Muscle of back (tissue), 13 donors: ENCODE measurements at places on chromosomes 16 and 17.

DNA sequence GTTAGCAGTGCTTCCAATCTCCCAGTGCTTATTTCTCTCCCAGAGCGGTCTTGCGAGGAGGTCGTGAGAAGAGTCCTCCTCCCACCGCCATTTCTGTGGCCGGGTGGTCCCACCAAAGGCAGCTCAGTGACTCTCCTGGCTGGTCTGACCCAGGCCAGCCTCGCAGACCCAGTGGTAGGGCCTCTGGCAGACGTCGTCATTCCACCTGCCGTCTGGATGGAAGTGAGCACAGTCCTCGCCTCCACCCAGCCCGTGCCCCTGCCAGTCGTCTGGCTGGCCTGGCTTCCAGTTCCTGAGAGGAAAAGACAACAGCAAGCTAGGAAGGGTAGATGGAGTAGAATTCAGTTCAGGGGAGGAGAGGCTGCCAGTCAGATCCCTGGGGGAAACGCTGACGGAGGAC is 5.1 kb downstream of the CLEC10A start:
- no peak for DNase-seq

- no peak for DNase-seq
Measured at GRCh38 chr17:49971848-49972485, 3.0 kb downstream of the DLX4 start.

DNA sequence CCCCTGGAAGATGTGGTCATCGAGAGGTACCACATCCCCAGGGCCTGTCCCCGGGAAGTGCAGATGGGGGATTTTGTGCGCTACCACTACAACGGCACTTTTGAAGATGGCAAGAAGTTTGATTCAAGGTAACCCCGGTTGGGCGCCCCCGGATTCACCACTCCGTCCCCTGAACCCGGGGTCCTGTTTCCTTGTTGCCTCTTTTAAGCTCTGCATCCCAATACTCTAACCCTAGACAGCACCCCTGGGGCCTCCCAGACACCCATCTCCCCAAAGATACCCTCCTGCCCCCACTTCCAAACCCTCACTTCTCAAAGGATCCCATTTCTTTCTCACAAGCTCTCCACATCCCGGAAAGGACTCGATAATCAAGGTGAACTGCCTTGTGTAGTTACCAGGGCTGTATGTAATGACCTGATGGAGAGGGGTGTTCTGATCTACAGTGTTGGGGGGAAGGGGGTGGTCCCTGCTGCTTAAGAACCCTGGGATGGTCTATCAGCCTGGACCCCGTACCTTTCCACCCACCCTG is 412 bp downstream of the FKBP10 start:
- no peak for DNase-seq

GRCh38 chr17:9969301-9969935 is 64.3 kb upstream of the RCVRN start:
- DNase-seq, result no peak

- peak; percentile 32 for DNase-seq
Measured at GRCh38 chr16:54939510-54940278, 9.0 kb downstream of the IRX5 start.

DNA sequence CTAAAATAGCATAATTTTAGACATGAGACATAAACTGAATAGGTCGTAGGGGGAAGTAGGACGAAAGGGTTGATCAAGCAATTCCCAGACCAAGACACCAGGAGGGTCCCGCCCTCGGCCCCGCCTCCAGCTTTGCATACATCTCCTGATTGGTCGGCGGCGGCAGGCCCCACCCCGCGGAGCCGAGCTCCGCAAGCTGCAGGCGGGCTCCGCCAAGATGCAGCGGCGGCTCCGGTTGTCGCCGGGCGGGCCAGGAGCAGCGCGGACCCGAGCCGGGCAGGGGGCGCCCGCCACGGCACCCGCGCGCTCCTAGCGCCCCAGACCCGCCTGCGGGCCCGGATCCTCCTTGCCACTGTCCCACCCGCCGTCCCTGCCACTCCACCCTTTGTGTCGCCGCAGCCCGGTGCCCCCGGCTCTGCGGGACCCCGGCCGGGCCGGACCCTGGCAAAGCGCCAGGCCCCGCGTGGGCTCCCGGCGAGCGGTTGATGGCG is at the start of gene CDR2L:
TSS of gene CDR2L (plus strand) at position 215 of the 491 bp plus-strand sequence. CDS start 412 bp downstream, outside the sequence.
- peak; percentile 94 for DNase-seq

- no peak for DNase-seq
Measured at GRCh38 chr17:58281511-58282011, 826 bp upstream of the MPO start.

DNA sequence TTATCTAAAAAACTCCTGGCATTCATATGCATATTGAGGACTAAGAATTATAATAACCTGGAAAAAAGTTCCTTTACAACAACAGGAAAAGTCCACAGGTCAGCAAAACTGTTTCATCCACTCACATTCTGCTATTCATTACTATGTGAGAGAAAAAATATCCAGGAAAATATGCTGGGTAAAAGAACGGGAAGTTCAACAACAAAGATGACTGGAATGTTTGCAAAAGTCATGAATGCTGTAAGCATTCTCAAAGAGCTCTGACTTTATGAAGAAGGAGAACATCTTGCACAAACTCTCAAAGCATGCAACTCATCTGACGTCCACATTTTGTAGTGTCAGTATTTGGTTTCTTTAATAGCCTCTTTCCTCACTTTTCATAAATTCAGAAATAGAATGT is 56.9 kb upstream of the ALDH3A1 start:
- no peak for DNase-seq

- DNase-seq, result peak; percentile 89
Measured at GRCh38 chr17:18033442-18034099, 5.4 kb downstream of the ATPAF2 start.

DNA sequence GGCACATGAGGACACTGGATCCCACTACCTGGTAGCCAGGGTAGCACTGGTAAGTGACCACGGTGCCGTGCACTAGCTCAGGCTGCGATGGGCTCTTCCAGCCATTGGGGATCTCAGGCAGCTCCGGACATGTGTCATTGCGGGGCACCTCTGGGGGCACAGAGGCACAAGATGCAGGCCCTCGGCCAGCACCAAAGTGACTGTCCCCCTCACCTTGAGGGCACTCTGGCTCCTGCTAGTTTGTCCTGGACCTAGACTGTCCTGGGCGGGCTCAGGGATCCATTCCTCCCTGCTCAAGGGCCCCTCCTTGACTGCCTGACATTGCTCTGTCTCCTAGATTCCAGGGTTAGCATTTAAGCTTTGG is 6.7 kb upstream of the PHF12 start:
- no peak for DNase-seq

GRCh38 chr17:9981344-9981915 is 76.4 kb upstream of the RCVRN start:
- no peak for DNase-seq

DNA sequence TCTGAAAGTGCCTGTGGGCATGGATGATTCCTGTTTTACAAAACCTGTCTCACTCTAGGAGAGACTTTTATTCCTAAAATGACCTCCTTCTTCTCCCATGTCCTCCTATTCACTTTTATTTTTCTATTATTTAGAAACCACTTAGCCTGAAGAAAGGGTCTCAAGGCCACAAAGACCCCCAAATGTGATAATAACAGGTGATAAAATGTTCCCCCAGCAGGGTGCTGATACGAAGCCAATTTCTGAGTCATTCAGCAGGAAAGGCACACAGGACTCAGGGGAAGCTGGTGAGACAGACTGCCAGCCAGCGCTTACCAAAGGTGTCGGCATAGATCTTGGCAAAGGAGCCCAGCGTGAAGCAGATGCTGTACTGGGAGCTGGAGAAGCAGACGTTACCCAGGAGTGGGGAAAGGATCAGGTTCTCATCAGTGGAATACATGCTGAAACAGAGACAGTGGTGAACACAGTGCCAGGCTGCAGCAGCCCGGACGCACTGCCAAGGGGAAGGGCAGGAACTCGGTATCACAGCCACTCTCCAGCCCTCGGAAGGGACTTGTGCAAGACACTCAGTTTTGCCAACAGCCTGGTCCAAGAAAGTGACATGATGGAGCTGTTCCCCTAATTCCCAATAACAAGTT is 24.6 kb downstream of the HIGD1B start:
- no peak for DNase-seq

DNA sequence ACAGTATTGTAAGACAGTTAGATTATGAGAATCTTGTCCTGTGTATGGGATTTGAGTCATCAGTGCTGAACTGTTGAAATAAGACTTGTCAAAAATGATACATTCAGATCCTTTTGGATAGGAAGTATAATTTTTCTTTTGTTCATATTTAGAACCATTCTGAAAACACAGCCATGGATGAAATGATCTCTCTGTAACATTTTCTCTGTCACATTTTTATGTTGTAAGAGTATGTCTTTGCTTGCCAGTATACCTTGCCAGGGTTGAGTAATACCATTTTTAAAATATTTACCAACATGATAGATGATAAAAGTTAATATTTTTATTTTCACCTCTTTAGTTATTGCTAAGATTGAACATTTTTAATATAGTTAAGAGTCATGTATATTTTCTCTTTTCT is 45.0 kb downstream of the NSRP1 start:
- DNase-seq, result no peak

DNA sequence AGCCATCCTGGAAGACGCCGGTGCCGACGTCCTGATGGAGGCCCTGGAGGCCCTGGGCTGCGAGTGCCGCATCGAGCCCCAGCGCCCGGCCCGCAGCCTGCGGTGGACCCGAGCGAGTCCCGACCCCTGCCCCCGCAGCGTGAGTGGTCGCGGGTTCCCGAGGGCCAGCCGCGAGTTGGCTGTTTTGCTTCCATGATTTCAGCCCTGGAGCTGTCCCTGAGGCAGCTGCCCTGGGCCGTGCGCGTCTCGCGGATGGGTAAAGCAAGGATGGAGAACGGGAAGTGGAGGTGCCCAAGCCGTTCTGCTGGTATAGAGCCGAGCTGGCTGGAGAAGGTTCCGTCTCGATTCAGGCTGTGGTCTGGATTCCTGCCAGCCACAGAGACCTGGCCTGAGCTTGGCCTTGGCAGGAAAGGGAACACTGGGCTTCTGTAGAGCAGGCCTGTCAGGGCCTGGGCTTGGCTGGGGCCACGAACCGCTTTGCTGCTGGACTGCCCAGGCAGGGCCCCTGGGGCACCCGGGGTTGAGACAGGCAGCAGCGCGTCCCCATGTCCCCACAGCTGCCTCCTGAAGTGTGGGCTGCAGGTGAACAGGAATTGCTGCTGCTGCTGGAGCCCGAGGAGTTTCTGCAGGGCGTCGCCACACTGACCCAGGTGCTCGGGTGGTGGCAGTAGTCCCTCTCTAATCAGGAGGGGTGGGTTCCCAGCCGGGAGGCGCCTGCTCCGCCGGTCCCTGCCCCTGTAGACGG is 941 bp upstream of the MRPS34 start:
- no peak for DNase-seq

GRCh38 chr17:49361129-49361901 is 735 bp downstream of the ZNF652 start:
- peak; percentile 73 for DNase-seq

DNA sequence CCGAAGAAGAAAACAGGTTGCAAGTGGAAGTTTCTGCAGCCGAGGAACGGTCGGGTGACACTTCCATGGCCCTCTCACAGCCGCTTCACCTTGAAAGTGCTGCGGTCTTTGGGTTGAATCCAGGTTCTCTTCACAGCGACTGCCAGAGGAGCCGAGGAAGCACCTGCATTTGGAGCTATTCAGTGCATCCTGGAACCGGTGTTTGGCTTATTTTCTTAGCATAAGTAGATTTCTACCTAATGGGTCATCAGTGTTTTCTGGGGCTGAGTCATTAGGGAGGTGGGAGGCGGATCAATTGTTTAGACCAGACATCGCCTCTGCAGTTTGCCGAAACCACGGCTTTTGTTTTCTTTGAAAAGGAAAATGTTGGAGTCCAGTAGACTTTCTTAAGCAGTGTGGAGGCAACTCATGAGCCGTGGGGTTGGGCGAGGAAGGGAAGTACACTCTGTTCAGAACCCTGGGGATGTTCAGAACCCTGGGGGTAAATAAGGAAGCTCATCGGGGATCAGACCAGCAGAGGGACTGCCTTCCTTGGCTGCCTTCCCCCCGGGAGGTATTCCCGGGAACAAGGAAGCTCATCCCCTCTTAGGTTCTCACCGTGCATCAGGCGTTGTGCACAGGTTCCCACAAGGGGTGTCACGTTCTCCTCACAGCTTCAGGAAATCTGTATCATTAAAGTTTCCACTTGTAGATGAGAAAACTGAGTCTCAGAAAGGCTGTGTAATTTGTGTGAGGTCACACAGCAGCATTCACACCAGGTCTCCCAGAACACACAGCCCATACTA is 361.5 kb downstream of the SNX29 start:
- no peak for DNase-seq

GRCh38 chr16:56932721-56933619 is 1.0 kb downstream of the HERPUD1 start:
- no peak for DNase-seq

DNA sequence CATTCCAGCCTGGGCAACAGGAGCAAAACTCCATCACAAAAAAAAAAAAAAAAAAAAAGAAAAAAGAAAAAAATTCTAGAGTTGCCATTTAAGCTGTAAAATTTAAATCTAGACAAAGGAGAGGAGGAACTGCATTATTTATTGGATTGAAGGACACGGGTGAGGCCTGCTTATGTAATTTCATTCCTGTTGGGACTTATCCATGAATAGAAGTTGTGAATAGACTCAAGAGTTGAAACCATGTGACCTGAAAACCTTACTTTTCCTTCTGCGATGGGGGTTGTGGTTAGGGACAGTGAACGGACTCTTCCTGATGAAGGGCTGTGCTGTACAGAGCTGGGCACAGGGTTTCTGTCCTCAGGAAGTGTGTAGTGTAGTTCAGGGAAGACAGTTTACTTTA is 22.5 kb downstream of the BANP start:
- DNase-seq, result no peak

DNA sequence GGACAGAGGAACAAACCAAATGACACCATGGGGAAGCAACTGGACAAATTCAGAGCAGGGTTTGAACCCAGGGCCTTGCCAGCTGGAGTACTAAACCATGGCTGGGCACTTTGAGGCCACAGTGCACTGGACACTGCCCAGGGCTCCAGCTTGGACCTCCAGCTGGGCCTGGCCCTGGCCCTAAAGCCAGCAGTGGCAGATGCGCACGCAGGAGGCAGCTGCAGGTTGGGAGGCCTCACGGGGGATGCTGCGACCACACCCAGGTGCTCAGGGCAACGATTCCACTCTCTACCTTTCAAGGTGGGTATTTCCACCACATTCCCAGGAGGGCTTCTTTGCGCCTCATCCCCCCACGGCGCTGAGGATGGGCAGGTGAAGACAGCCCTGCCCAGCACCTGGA is 28.9 kb downstream of the WNT3 start:
- DNase-seq, result no peak

DNA sequence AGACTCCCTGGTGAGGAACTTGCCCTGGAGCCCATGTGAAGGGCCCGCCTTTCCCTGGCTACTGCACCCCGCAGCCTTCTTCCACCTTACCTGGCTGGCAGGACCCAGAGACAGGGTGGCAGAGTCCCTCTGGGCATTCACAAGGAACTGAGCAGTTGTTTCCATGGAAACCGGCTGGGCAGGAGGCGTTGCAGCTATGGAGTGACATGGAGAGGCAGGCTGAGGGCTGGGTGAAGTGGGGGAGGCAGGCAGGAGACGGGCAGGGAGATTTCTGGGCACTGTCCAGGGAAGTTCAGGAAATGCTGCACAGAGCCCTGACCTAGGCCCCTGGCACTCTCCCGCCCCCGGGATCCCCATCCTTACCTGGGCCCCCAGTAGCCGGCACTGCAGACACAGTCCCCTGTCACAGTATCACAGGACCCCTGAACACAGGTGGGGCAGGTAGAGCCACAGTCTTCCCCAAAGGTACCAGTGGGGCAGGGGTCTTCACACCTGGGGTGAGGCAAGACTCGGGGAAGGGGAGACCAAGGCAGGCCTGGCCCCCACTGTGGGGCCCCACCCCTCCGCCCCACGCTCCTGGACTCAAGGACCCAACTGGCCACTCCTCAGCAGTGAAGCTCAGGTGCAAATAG is 5.9 kb downstream of the SCARF1 start:
- DNase-seq, result no peak

GRCh38 chr16:2023092-2024031 is 3.3 kb upstream of the NHERF2 start:
- peak; percentile 95 for DNase-seq
